ENCODE measurements at places on chromosomes 7 and 10.

GRCh38 chr10:43250615-43251418 is 16.0 kb downstream of the RASGEF1A start:
- peak; percentile 42 for DNase-seq

GRCh38 chr7:461117-461452 is 58.6 kb downstream of the PDGFA start:
- DNase-seq = no peak

DNA sequence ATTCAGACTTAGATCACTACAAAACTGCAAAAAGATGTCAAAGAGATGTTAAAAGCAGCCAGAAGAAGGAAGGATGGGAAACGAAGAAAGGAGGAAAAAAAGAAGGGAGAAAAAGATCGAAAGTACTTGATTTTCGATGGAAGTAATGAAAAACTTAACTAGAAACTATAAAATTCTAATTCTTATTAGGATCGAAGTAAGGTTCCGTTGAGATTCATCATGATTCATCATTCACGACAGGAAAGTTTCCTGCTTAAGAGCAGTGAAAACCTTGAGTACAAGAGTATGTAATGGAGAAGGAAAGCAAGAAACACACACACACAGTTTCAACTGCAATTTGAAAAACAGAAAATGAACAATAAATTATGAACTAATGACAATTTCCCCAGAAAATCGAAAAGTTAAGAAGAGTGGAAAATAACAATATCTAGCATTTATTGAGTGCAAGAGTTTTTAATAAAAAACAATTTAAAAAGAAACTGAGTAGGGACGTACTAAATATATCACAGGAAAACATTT is 1.1 kb upstream of the ING3 start:
- no peak for DNase-seq

- DNase-seq = no peak
These were observed 30.2 kb downstream of the USP6NL start for GRCh38 chr10:11581213-11581612.

GRCh38 chr7:24979470-24979862 is 512 bp downstream of the OSBPL3 start:
- DNase-seq = peak; percentile 80

GRCh38 chr7:47482013-47482875 is 99.7 kb downstream of the TNS3 start:
- no peak for DNase-seq

GRCh38 chr10:75861582-75861981 is 430.2 kb downstream of the LRMDA start:
- DNase-seq = no peak

GRCh38 chr10:110893559-110894179 is 21.9 kb downstream of the PDCD4 start:
- no peak for DNase-seq

GRCh38 chr7:146889806-146890555 is 773.4 kb downstream of the CNTNAP2 start:
- DNase-seq = no peak

- no peak for DNase-seq
These were observed 1174.9 kb upstream of the AUTS2 start for GRCh38 chr7:68423356-68423755.

Data from ELF-1 (cell line).